ENCODE measurements at places on chromosomes 2 and 18.

GRCh38 chr2:144133936-144134665 lies 385.8 kb downstream of the ZEB2 start:
- DNase-seq: no peak

DNA sequence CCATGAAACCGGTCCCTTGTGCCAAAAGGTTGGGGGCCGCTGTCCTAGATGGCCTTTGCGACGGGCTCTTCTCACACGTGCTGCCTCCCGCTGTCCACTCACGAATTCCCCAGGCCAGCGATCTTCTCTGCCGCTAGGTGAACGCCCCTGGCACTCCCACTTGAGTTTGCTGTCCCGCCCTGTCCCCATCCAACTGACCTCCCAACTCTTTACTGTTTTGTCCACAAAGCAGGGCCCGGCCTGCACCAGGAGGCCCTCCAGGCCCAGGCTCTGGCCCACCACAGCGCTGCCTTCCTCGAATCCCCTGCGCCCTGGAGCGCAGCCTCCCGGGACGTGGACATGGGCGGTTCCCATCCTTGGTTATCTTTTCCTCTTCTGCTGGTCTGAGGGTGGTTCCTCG lies 69.7 kb upstream of the PXDN start:
- DNase-seq: no peak

DNA sequence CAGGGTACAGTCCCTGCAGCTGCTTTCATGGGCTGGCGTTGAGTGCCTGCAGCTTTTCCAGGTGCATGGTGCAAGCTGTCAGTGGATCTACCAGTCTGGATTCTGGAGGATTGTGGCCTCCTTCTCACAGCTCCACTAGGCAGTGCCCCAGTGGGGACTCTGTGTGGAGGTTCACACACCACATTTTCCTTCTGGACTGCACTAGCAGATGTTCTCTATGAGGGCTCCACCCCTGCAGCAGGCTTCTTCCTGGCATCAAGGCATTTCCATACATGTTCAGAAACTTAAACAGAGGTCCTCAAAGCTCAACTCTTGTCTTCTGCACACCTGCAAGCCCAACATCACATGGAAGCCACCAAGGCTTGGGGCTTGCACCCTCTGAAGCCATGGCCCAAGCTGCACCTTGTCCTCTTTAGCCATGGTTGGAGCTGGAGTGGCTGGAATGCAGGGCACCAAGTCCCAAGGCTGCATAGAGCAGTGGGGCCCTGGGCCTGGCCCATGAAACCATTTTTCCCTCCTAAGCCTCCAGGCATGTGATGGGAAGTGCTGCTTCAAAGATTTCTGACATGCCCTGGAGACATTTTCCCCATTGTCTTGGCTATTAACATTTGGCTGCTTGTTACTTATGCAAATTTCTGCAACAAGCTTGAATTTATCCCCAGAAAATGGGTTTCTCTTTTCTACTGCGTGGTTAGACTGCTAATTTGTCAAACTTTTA lies 250.2 kb upstream of the COPS8 start:
- DNase-seq: no peak

DNA sequence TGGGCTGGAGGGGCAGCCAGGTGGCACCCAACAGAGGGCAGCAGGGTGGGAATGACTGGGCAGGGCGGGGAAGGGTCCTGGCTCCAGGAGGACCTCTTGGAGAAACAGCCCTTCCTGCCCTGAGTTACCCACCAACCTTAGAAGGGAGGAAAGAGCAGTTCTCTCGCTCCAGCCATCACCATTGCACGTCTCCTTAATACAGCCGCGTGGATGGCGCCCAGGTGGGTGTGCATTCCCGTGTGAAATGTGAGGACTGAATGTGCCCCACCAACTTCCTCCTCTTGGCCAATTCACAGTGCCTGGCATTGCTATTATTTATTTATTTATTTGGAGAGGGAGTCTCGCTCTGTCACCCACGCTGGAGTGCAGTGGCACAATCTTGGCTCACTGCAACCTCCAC lies 107.0 kb downstream of the SMIM21 start:
- DNase-seq: no peak

GRCh38 chr2:47984041-47984440 lies 77.7 kb upstream of the FBXO11 start:
- DNase-seq: no peak

DNA sequence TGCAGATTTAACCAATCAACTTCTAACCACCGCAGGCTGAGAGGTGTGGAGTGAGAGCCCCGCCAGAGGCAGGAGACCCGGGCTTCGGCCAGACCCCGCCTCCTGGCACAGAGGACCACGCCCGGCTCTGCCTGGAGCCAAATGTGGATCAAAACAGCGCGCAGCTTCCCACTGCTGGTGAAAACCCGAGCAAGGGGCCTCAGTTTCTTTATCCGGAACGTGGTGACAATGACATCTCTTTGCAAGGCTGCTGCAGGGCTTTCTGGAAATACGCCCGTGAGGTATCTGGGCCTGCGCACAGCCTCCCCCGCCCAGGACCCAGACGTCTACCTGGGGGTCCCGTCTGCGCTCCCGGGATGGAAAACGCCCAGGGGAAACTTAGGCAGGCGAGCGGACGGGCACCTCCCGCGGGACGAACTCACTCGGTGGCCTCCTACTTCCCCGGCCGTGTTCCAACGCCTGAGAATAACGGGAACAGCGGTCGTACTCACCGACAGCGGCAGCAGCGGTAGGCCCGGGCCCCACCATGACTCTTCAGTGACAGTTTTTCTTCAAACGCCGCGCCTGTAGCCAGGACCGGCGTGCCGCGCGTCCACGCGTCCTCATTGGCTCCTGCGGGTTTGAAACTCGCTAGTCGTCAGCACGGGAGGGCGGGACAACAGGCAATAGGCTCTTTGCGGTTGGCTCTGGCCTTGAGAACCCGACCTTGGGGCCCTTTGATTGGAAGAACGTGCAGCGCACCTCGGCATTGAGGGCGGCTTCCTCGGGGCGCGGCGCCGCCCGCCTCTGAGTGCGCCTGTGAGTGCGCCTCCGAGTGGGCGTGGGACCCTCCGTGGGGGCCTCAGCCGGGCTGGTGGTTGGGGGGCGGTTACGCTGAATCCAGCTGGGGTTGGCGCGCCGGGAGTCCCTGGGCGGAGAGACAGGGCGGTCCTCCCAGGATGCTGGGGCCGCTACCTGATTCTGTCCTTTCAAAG lies at the start of gene CKAP2L:
Gene CKAP2L (minus strand): TSS at position 539 of the 974 bp plus-strand sequence. CDS start 11 bp downstream, at position 528.
- DNase-seq: peak; percentile 90

DNA sequence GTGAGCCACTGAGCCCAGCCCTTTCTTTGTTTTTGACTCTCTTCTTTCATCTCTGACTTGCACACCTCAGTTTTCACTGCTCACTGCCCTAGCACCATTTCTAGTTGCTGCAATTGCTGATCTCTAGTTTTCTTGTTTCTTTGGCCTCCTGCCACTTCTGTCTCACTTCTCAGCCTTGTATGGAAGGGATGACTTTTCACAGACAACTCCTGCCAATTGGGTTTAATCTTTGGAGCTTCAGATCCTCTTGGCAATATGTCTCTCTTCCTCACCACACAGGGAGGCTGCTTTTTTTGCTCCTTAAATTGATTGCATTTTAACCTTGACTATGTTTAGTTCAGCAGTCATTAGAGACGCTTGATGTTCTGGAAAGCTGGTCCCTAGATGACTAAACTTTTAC lies 323.1 kb downstream of the CTNNA2 start:
- no peak for DNase-seq

DNA sequence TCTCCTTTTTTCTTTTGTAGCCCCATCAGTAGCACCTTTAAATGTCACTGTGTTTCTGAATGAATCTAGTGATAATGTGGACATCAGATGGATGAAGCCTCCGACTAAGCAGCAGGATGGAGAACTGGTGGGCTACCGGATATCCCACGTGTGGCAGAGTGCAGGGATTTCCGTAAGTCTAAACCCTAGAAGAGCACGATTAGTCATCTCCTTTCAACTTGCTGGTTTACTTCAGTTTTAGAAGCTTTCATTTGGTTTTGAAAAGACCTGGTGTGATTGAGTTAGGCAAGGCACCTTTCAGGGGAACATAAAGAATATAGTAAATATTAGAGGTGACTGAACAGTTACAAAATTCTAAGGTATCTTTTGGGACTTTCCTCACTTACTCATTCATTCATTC lies 72.2 kb upstream of the TMEM87B start:
- DNase-seq: no peak

DNA sequence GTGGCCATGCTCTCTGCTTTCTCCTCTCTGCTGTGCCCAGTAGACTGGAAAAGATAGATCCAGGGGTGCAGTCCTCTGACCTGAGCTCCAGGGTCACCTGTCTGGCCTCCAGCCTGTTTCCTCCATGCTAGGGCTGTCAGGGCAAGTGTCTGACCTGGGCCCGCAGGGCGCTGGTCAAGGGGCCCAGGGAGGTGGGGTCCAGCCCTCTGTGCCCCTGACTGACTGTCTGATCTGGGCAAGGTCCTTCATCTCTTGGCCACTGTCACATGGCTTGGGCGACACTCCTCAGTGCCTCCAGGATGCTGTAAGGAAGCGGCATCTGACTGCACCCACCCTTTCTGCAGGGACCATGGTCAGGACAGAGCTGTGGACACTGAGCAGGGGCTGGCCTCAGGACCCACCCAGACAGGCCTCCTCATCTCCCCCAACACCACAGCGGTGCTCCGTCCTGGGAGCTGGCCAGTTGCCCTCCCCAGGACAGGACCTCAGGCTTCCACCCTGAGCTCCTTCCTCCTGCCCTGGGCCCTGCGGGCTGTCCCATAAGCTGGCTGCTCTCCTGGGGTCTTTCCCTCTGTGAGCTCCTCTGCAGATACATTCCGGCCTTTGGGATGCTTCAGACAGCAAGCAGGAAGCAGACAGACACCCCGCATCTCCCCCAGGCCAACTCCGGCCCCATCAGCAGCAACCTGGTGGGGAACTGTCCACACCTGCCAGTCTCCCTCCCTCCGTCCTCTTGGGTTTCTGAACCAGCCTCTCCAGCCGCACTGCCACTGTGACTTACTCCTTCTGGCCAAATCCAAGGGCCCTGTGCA lies 21.2 kb upstream of the ALPI start:
- no peak for DNase-seq

DNA sequence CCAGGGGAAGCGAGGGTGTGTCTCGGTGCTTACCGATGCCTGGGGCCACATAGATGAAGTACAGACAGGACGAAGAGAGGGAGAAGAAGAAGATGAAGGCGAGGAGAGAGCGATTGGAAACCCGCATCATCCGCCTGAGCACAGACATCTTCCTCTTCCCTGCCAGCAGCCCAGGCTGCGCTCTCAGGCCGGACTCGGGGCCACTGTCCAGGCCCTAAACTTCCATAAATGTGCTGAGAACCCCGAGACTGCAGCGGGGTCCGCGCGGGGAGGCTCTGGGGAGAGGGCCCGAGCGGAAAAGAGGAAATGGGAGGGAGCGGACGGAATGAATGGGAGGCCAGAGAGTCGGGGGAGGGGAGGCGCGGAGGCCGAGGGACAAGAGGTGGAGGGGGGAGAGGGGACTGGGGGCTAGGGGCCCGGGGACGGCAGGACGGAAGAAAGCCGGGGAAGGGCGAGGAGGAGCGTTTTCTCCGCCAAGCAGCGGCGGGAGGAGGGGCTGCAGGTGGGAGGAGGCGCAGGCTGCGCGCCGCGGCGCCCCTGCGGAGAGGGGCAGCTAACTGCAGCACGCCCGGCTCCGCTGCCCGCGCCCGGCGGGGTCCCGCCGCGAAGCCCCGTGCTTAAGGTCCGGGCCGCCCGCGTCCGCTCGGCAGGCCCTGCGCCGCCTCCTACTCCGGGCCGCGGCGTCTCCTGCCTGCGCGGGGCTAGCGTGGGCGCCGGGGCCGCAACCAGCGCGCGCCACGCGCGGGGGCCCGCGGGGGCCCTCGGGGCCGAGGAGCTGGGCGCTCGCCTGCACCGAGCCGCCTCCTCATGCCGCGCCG lies at the start of gene B4GALT6:
Gene B4GALT6 (minus strand): TSS at position 303 of the 818 bp plus-strand sequence. CDS start 155 bp downstream, at position 148.
- no peak for DNase-seq

DNA sequence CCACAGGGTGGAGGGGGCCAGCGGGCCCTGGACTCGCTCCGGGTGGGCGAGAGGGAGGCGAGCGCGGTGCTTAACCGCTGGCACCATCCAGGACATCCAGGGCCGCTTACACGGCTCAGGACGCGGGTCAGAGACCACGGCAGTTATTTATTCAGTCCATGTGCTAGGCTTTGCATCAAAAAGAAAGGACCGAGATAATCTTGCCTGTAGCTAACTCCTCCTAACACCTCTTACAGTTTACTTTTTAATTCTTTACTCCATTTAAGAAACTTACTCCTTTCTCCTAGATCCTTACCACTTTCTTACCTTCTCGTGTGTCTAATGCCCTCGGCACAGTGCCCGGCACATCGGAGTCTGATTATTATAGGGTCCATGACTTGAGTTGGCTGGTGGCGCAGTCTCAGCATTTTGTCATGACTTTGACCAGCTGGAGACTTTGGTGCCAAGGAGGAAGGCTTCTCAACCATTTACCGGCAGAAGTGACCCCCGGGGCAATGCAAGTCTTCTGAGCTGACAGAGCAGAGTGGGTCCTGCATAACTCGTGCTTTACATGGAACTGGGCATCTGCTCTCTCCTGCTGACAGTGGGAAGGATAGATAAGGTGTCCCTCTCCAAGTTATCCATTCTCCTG lies 503 bp downstream of the ANXA4 start:
- no peak for DNase-seq

DNA sequence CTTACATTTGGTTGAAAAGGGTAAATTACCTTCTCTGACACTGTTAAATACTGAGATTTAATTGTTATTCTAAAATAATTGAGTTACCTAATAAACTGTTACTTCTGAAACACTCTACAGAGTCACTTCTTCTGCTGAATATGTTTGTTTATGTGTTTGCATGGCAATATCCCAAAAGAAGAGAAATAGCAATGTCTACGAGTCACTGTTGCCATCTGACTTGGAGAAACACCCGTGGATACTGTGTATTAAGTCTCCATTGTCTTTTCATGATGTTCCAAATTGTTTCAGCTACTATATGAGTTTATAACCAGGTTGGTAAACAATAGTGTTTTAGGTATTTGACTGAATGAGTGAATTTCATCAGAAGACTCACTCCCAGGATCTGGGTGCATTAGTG lies 754.2 kb upstream of the ID2 start:
- no peak for DNase-seq

- peak; percentile 82 for DNase-seq
Observed at GRCh38 chr2:19073522-19073921, 284.9 kb downstream of the OSR1 start.
